ENCODE measurements at places on chromosomes 13 and 19. TPM values are rescaled to one million over a fixed set of nuclear protein-coding genes. Genes with fewer than 3 reads are reported as not detected.
A peak's percentile ranks its signal among the peaks of the same experiment; 100 is the strongest.

GRCh38 chr19:37935341-37935740 is 28.3 kb downstream of the SIPA1L3 start:
- DNase-seq = no peak

DNA sequence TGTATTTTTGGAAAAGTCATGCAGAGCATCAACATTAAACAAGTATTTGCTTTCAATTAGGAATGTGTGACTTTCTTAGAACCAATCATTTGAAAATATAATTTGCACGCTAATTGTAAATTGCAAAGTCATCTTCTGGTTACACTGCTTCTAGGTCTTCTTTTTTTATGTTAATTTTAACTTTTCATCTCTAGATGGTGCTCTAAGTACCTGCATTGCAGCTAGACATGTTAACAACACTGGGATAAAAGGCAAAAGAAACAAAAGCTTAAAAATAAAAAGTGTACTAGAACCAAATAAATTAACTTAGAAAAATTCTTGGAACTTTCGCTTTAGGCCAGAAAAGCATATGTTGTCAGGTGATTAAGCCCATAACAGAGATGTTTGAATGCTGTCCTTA is 2758.2 kb downstream of the PCDH9 start:
- no peak for DNase-seq

- DNase-seq = no peak
These were observed 197.8 kb downstream of the TEX29 start for GRCh38 chr13:111518161-111518792.

- no peak for DNase-seq
These were observed 33.8 kb downstream of the COL4A2 start for GRCh38 chr13:110340812-110341444.

- no peak for DNase-seq
These were observed 4.5 kb downstream of the MAP2K7 start for GRCh38 chr19:7908078-7908699.

DNA sequence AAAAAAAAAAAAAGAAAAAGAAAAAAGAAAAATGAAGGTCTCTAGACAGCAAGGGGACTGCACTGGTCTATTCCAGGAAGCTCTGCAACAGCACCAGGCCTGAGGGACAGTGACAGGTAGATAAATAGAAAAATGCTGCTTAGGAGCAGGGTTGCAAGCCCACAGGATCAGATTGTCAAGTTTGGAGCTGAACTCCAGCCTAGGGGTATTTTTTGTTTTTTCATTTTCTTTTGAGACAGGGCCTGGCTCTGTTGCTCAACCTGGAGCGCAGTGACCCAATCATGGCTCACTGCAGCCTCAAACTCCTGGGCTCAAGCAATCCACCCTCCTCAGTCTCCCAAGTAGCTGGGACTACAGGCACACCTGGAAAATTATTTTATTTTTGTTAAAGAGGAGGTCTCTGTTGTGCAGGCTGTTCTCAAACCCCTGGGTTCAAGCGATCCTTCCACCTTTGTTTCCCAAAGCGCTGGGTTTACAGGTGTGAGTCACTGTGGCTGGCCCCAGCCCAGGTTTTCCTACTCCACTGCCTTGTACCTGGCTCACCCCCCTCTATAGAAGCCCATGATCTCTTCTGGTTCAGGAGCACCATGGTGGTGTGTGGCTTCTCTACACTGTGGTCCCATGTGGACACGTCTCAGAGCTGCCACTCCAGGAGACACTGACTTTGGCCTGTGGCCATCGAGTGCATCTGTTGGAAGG is 23.9 kb downstream of the POP4 start:
- DNase-seq = no peak

DNA sequence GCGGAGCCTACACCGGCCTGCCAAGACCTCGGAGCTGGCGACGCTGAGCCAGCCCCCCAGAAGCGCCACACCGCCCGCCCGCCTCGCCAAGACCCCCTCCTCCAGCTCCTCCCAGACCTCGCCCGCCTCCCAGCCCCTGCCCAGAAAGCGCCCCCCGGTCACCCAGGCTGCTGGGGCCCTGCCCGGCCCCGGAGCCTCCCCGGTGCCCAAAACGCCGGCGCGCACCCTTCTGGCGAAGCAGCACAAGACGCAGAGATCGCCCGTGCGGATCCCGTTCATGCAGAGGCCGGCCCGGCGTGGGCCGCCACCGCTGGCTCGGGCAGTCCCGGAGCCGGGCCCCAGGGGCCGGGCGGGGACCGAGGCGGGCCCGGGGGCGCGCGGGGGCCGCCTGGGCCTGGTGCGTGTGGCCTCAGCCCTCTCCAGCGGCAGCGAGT is 10.2 kb downstream of the C19orf25 start:
- peak; percentile 60 for DNase-seq

- DNase-seq = no peak
These were observed 814.7 kb downstream of the PCDH9 start for GRCh38 chr13:66415444-66415843.

- no peak for DNase-seq
These were observed 2.6 kb downstream of the UBXN6 start for GRCh38 chr19:4454747-4455718.

- no peak for DNase-seq
These were observed 54.6 kb upstream of the URI1 start for GRCh38 chr19:29887442-29887855.

DNA sequence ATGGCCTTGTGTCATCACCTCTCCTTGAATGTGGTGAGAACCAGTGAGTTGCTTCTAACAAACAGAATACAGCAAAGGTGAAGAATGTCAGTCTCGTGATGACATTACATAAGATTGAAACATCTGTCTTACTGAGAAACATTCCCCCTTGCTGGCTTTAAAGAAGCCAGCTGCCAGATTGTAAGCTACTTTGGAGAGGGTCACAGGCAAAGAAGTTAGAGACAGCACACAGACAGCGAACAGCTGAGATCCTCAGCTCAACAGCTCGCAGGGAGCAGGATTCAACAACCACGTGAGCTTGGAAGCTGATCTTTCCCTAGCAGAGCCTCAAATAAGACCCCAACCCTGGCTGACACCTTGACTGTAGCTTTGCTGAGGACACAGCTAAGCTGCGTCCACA is 367.9 kb downstream of the LIG4 start:
- no peak for DNase-seq

DNA sequence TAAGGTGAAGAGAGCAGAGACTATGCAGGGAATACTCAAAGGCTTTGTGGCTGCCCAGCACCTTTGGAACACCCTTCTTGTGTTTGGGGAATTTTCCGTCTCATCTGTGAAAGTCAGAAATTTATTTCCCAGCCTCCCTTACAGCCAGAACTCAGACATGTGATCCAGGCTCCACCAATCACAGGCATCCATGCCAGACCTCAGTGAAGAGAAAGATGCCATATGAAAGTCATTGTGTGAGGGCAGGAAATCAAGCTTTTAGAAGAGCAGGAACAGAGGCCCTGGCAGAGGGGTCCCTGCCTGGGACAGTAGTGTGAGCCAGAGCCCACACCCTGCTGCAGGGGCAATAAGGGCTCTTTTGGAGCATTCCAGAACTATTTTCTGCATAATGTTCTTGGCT is 12.1 kb downstream of the CCDC70 start:
- DNase-seq = no peak

GRCh38 chr13:101231751-101232428 is 184.4 kb downstream of the NALCN start:
- DNase-seq = no peak

DNA sequence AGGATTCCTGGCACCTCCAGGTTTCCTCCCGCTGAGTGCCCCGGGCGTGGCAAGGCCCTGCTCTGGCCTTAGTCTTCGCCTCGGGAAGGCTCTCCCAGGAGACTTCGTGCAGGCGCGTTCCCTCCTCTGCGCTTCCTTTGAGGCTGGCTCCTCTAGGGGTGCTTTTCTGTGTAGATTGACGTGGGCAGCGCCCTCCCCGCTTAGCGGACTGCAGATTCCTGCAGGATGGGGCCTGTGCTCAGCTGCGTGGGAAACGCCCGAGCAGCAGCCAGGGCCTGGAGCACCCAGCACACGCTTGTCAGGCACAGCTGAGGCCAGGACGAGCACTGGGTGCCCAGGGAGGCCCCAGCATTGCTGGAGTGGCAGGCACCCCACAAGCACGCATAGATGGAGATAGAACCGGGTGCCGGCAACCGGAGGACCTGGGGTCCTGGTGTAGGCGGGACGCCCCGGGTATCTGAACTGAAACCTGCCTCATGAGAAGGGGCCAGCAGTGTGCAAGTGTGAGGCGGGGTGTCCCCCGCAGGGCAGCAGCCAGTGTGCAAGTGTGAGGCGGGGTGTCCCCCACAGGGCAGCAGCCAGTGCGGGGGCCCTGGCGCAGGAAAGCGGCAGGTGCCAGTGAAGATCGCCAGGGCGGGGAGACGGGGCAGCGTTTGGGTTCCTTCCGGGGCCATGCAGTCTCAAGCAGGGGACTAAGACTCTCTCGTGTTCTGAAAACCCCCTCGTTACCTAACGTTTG is 3.4 kb downstream of the NDUFS7 start:
- no peak for DNase-seq

GRCh38 chr19:40594255-40594654 is 6.9 kb upstream of the LTBP4 start:
- DNase-seq = no peak

DNA sequence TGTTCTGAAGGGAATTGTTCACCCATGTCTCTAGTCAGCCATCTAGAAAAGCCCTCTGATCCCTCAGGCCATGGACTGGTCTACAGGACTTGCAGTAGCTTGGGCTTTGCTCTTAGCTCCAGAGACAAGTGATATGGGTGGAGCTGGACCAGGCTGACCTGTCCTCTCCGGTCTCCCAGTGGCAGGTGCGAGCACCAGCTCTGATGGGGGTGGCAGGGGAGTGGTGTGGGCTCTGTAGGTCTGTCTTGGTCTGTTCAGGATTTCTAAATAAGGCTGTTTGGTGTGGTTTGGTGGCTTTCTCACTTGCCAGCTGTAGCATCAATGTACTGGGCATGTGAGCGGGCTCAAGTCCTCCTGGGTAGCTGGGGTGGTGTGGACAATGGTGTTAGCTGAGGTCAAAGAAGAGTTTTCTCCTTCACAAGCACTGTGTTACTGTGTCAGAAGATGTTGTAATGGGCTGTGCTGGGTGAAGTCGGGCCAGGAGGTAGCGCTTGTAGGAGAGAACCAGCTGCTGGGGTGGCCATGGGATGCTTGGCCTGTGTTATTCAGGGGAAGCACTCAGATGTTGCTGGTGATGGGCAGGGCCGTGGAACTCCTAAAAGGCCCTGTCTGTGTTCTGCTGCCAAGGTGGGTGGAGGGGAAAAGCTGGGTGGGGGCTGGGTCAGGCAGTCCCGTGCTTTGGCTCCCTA is 16.9 kb downstream of the GPC6 start:
- no peak for DNase-seq

GRCh38 chr13:102774214-102774568 is 605 bp upstream of the TEX30 start:
- DNase-seq = no peak

GRCh38 chr19:11649941-11650340 is 52.7 kb downstream of the ZNF627 start:
- DNase-seq = no peak

- no peak for DNase-seq
These were observed 24.8 kb upstream of the ZNF254 start for GRCh38 chr19:24062190-24062589.

GRCh38 chr19:8494158-8494557 is 8.3 kb downstream of the PRAM1 start:
- DNase-seq = no peak

DNA sequence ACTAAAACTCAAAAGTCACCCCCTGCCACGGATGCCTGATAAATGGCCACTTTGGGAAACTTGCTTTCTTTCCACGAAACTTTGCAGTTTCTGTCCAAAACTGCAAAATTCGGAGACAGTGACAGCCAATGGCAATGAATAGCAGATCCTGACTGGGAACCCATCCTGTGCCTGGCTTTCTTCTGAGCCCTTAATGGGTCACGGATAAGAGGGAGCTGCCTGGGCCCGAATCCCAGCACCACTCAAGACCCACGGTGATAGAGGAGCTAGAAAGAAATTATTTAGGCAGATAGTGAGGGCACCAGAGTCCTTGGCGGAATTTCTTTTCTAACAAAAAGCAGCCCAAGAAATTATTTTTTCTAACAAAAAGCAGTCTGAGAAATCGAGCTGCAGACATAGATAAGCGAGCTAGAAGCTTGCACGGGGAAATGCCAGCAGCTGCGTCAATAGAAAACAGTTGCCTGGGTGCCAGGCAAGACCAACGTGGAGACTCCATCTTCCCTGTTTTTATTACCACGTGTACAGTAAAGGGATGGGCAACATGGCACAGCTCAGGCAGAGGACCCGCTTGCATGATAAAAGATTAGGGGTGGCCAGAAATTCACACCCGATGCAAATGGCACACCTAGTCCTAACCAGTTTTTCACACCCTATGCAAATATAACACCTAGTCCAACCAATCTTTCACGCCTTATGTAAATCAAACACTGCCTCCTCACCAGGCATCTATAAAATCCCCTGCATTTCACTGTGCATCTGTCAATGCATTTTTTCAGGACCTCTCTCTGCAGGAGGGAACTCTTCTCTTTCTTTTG is 7.1 kb upstream of the HSH2D start:
- DNase-seq = no peak

- no peak for DNase-seq
These were observed 53.0 kb downstream of the PEPD start for GRCh38 chr19:33468361-33469170.

DNA sequence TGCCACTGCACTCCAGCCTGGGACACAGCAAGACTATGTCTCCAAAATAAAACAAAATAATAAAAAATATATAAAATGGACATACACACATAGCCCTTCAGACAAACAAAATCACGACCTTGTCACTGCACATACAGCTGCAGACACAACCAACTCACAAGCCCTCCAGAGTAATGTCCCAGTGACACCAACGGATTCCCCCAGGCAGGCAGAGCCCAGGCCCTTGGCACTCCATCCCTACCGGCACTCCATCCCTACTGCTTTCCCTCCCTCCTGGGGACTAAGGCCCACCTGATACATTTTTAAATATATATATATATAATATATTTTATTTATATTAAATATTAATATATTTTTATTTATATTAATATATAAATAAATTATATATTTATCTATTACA is 18.5 kb downstream of the ZNF101 start:
- no peak for DNase-seq

EDDM13 gene
- total RNA-seq = not detected

SMARCA4 gene
- 104 TPM for total RNA-seq

ACP7 gene
- total RNA-seq = 9.5 TPM

LRRC25 gene
- total RNA-seq = not detected

EPSTI1 gene
- 11.5 TPM for total RNA-seq

SLC8A2 gene
- 0.33 TPM for total RNA-seq

CABP5 gene
- total RNA-seq = not detected

THSD8 gene
- 16.1 TPM for total RNA-seq

SUGP1 gene
- total RNA-seq = 41.3 TPM

CBARP gene
- 5.7 TPM for total RNA-seq

CGB7 gene
- total RNA-seq = 0.66 TPM

MEDAG gene
- 1.6 TPM for total RNA-seq

C1QTNF9 gene
- not detected for total RNA-seq

THSD1 gene
- total RNA-seq = 0.93 TPM

Data from Calu3 (cell line).